ENCODE measurements at places on chromosomes 1 and 21. TPM values are rescaled to one million over a fixed set of nuclear protein-coding genes. Genes with fewer than 3 reads are reported as not detected.

- H3K36me3 ChIP-seq = no peaks in the 10 kb centered on the region
- H3K27ac ChIP-seq = no peak overlapping the region
- no peaks in the 10 kb centered on the region for H3K27me3 ChIP-seq
- no peak for DNase-seq
- no peaks in the 10 kb centered on the region for H3K4me1 ChIP-seq
Measured at GRCh38 chr1:173056365-173056764, 5.6 kb upstream of the TNFSF18 start.

DNA sequence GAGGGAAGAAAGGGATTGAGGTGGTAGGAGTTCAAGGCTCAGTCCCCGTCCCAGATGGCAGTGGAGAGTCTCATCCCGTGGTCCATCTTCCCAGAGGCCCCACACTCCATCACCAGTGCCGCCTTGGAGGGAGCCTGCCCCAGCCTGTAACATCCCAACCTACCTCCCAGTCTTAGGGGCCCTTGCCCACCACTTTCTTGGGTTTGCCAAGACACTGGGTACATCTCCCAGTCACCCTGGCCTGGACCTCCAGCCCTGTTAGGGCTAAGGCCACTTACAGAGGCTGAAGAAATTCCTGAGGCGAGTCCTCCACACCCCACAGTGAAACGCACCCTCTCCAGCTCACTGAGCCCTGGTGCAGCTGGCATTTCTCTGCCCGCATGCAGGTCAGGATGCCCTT lies 3.3 kb downstream of the TMEM200B start:
- H3K4me3 ChIP-seq = peak overlapping the region; percentile 29
- H3K36me3 ChIP-seq = peaks cover 27% of the 10 kb centered on the region
- DNase-seq = no peak

DNA sequence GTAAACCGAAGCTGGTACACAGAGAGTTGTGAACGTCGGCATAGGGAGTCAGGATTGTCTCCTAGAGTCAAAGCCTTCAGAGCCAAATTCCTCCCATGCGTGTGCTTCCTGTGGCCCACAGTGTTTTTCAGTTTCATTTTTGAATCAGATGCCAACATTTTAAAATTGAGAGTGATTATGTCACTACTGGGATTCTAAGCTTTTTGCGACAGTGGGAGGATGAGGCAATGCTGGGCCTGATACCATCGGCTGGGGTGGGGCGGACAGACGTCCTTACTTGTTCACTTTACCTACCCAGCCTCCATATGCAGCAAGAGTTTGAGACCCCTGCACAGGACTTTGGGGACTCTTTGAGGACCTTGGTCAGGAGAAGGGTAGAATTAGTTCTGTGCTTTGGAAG lies 1.3 kb upstream of the KLHDC7A start:
- no peaks in the 10 kb centered on the region for H3K36me3 ChIP-seq
- no peak for DNase-seq
- no peak overlapping the region for H3K27ac ChIP-seq
- peaks cover 4% of the 10 kb centered on the region for H3K27me3 ChIP-seq
- H3K4me3 ChIP-seq = no peak overlapping the region

DNA sequence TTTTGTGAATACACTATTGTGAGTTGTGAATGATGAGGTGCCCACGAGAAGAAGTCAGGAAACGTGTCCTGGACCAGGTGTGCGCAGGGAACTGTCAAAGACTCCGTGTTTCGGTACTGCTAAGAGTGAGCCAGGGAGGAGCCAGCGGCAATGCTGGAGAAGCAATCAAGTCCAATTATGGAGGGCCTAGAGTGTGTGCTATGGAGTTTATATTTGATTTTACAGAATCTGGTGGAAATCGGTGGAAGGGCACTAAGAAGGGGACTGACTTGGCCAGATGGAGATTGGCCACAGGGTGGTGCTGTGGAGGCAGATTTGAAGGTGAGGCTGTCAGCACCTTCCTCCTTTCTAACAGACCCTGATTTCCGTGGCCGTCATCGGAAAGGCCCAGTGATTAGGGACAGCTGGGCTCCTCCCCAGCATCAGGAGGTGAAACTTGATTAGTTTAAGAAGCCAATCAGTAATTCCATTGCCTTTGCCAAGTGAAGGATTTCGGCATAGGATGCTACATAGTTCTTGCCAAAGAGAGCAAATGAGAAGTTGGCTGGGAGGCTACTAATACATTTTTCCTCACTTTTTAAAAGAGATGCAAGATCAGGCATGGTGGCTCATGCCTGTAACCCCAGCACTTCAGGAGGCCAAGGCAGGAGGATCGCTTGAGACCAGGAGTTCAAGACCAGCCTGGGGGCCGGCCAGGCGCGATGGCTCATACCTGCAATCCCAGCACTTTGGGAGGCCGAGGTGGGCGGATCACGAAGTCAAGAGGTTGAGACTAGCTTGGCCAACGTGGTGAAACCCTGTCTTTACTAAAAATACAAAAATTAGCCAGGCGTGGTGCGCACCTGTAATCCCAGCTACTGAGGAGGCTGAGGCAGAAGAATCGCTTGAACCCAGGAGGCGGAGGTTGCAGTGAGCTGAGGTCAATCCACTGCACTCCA lies 7.0 kb downstream of the PTCH2 start:
- peak overlapping the region; percentile 21 for H3K27ac ChIP-seq
- peak; percentile 88 for DNase-seq
- no peaks in the 10 kb centered on the region for H3K36me3 ChIP-seq
- peaks cover 24% of the 10 kb centered on the region for H3K4me1 ChIP-seq
- H3K27me3 ChIP-seq = peaks cover 5% of the 10 kb centered on the region

GRCh38 chr1:51442198-51442597 lies 76.9 kb downstream of the EPS15 start:
- no peak overlapping the region for H3K27ac ChIP-seq
- H3K4me3 ChIP-seq = no peak overlapping the region
- H3K27me3 ChIP-seq = no peaks in the 10 kb centered on the region
- DNase-seq = no peak
- H3K36me3 ChIP-seq = peaks cover 20% of the 10 kb centered on the region

Gene CLCA4
- not detected for total RNA-seq

Gene RAD54L
- 9.3 TPM for total RNA-seq
